Fibroblast of villous mesenchyme (primary cell): ENCODE measurements at places on chromosomes 16 and 17. TPM values are rescaled to one million over a fixed set of nuclear protein-coding genes. Genes with fewer than 3 reads are reported as not detected.
A peak's percentile ranks its signal among the peaks of the same experiment; 100 is the strongest.

DNA sequence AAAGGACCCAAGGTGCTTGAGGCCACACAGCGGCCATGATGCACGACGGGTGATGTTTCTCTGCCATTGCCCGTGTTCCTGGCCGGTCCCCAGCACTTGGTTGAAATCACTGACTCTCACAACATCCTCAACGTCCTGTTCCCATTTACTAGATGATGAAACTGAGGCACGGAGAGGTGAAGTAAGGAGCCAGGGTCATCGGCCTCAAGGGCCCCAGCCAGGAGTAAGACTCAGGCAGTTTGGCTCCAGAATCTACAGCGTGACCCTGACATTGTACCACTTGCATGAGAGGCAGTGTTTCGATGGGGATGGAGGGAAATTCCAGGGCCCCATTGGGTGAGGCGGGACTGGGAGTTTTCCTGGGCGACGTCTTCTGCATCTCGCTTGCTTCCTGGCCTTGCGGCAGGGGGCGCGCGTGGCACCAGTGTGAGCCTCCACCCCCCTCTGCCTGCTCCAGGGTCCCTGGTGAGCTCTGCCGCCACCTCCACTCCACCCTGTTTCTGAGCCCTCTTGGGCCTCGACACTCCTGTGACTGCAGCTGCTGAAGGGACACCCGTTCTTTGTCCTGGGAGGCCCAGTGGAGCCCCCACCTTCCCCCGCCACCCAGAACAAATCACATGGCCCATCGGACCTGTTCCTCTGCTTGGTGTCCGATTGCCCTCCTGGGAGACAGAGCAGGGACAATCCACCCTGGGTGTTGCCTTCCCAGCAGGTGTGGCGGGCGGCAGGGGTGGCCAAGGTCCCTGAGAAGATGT is 133.0 kb upstream of the GSE1 start:
- DNase-seq = no peak

DNA sequence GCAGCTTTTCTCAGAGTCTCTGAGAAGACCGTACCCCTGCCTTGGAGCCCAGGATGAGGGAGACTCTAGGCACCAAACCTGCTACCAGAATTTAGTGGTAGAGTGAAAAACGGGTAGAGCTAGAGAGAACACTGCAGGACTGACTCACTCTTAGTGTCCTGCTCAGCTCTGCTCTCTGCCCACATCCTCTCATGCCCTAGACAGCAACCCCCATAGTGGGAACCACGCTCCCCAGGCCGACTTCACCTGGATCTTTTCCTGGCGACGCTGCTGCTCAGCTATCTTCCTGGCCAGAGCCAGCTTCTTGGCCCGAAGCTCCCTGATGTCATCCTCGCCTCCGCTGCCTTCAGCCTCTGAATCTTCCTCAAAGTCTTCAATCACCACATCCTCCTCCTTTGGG is 26.7 kb downstream of the HIC1 start:
- no peak for DNase-seq

GRCh38 chr16:10638101-10638500 is 56.6 kb downstream of the TEKT5 start:
- DNase-seq = no peak

DNA sequence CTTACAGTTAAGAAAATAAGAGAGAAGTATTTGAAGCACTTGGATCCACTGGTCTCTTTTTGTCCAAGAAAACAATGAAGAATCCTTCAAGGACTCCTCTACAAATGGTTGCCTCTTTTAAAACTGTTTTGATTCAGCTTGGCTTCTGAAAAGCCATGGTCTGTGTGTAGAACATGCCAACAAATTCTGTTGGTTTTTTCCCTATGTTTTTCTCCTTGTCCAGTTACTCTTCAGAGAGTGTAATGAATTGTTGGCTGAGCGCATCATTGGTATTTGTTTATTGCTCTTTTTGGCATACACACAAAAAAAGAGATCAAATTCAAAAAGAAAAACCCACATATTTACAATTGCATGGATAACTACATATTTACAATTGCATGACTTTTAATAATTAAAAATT is at the start of gene ABCA10:
Gene ABCA10, minus strand, starts transcription at position 249 of the 400 bp plus-strand sequence. CDS start 3,466 bp downstream, outside the sequence.
- DNase-seq = peak; percentile 23

DNA sequence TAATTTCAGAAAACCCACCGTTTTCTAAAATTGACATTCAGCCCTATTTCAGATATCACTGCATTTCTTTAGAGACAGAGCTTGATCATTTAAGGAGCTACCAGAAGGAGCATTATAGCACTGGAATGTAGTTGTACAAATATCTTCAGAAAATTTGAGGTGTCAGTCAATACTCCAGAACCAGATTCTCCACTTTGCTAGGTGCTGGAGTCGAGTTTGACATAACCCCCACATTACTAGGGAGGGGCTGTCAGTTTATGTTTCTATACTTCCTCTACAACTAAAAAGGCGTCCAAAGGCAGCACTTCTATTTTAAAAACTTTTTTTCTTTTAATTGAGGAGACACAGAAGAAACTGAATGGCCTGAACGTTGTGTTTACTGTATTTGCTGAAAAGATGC is 892 bp upstream of the KIAA0513 start:
- DNase-seq = no peak

- DNase-seq = no peak
Measured at GRCh38 chr16:3161235-3162018, 26.6 kb upstream of the OR1F1 start.

- DNase-seq = no peak
Measured at GRCh38 chr17:74935585-74936469, at the start of gene OTOP3. Gene OTOP3, plus strand, starts transcription at chr17:74935898. Its CDS starts 24 bp downstream, at chr17:74935922.

DNA sequence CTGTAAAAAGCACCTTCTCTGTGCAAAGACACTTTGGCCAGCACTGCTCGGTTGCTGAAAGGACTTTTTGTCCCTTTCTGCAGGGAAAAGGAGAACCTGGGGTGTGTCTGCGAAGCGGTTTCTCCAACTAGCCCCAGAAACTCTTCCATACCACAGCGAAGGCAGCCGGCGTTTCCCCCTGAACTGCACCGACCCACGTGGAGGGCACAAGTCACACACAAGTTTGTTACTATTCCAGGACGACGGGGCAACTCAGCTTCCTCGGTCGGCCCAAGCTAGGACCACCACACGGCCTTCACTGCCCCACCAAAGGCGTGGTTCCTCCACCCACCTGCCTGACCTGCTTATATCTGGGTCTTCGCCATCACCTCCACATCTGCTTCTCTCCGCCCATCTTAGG is 1.9 kb downstream of the RTN4RL1 start:
- DNase-seq = no peak

GRCh38 chr17:62614142-62614541 is 13.3 kb upstream of the MRC2 start:
- DNase-seq = peak; percentile 96

DNA sequence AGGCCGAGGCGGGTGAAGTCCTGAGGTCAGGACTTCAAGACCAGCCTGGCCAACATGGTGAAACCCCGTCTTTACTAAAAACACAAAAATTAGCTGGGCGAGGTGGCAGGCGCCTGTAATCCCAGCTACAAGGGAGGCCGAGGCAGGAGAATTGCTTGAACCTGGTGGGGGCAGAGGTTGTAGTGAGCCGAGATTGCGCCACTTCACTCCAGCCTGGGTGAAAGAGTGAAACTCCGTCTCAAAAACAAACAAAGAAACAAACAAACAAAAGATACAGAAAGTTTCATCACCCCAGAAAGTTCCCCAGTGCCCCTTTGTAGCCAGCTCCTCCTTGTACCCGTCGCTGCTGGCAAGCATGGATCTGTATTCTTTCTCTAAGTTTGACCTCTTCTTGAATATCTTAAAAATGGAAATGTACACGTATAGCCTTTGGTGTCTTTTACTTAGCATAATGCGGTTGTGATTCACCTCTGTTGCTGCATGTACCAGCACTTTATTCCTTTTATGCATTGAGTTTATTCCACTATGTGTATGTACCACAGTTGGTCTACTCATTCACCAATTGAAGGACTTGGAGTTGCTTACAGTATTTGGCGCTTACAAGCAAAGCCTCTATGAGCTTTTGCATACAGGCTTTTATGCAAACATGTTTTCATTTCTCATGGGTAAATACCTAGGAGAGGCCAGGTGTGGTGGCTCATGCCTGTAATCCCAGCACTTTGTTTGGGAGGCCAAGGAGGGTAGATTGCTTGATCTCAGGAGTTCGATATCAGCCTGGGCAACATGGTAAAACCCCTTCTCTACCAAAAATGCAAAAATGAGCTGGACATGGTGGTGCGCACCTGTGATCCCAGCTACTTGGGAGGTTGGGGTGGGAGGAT is 87.5 kb upstream of the CLEC18A start:
- DNase-seq = no peak

DNA sequence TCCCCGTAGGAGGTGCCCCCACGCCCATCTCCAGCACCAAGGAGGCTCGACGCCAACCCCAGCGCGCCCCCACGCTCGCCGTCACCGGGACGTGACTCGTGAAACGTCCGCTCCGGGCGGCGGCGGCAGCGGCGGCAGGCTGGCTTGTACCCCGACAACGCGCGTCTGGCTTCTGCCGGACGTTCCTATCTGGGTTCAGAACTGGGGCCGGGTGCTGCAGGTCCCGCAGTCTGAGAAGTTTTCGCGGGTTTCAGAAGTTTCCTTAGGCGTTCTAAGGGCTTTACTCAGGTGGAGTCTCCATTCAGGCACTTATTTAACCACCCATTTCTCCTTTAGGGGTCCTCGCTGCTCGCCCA is 672 bp upstream of the ALKBH5 start:
- peak; percentile 89 for DNase-seq

DNA sequence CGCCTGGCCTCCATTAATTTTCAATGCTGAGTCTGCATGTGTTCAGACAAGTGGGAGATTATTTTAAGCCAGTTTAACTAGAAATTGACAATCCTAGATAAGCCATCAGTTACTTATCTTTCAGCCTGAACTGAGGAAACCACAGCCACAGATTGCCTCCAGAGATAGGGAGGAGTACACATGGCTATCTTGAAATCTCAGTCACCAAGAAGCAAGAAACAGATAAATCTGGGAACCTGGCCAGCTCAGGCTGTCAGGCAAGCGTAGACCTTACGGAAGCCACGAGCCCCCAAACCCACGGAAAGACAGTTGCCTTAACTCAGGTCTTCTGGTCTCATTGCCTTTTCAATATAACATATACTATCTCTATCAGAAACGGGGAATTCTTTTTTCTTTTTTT is 2.0 kb upstream of the GLG1 start:
- no peak for DNase-seq

DNA sequence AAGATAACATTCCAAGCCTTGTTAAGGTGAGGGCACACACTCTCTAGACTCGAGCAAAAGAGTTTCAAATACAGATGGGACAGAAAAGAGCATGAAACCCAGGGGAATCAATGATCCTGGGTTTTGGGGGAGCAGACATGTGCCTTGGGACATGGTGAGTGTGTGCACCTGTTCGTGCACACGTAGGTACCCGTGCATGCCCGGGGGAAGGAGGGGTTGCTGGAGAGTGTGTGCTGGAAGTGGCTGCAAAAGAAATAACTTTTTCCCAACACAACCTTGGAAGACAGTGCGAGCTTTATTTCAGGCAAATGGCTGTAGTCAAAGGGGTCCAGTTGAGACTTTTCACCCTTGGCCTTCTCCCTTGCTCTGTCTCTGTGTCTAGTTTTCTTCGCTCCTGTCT is 62.6 kb downstream of the C16orf78 start:
- no peak for DNase-seq

DNA sequence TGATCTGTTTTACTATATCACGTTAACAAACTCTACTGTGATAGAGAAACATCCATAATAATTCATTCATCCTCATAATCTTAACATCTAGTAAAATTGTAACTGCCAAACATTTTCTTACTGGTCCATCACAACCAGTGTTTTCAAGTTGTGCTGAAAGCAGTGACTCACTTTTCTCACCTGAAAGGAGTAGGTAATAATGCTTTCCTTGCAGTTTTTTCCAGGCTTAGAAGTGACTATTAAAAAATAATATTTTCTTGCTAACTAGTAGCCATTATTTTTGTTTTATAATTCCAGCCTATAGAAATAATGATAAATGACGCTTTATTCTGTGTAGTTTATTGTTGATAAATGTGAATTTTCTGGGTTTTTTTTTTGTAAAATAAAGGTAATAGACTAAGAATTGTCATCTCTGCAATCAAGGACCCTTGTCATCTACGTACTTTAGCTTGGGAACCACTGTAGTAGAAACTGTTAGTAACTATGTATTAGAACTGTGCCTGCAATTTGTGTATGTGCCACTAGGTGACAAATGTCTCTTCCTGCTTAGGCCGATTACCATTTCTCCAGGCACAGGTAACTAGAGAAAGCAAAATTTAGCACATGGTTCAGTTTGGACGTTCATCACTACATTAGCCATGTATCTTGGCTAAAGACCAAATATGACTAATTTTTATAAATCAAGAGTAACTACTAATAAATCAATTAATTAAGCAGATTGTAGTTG is 409.4 kb upstream of the ERCC4 start:
- no peak for DNase-seq

DNA sequence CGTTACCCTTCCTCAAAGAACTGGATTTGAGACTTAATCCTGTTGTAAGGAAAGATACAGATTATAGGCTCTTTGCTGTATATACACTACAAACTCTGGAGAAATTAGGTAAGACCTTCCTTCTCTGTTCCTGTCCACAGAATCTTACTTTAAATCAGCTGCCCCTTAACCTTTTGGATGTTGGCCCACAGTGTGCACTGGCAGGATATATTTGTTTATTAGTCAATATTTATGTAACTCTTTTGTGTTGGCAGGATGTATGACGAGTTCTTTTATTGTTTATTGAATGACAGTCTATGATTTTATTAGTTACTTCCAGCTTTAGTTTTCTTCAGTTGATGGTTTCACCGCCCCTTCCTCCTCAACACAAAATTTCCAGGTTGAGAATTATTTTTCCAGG is 19.7 kb downstream of the LRRC36 start:
- no peak for DNase-seq

DNA sequence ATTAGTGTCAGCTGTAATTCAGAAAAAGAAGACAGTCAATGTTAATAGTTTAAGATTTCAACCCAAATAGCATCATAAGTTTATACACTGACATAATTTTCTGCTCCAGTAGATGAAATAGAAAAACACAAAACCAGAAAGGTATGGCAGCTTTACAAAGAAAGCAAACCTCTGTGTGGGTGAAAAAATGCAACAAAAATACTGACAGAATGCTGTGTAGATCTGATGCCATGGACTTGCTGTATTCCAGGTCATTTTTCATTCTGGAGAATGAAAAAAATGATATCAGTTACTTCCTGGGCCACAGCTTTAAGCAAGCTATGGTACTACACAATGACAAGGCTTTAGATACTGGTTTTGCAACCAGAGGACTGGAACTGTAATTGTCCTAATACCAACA is 116.0 kb downstream of the MAP2K4 start:
- no peak for DNase-seq

DNA sequence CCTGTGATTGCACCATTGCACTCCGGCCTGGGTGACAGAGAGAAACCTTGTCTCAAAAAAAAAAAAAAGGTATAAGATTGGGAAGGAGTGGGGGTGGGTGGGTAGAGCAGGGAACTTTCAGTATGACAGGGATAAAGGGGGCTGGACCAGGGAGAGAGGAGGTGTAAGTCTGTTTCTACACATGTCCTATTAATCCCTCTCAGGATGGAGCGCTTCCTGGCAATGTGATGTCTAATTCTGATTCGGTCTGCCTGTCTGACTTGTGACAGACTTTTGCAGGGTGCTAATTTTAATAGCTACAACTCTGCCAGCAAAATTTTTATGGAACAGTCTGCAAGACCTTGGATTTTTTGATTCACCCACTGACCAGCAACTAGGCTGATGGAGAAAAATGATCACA is 53.8 kb upstream of the SLC25A19 start:
- no peak for DNase-seq

Gene KRT14
- total RNA-seq = not detected in 2 replicates

Gene PGP
- 20.3 TPM in 2 replicates for total RNA-seq

Gene RASL10B
- 6.4 and 12.1 TPM in 2 replicates for total RNA-seq

Gene ZNF830
- 11.6 and 13.0 TPM in 2 replicates for total RNA-seq

Gene GPR142
- not detected in 2 replicates for total RNA-seq

Gene MFAP4
- total RNA-seq = 17.7 and 28.7 TPM in 2 replicates

Gene SYNGR3
- total RNA-seq = 1.6 and 2.6 TPM in 2 replicates

Gene ABI3
- total RNA-seq = 0.64 and 1.7 TPM in 2 replicates
